ENCODE measurements at places on chromosomes 2 and 18. TPM values are rescaled to one million over a fixed set of nuclear protein-coding genes. Genes with fewer than 3 reads are reported as not detected.

The PHOSPHO2 gene
- 2.9 TPM for total RNA-seq

The KCNIP3 gene
- total RNA-seq = 2.3 TPM

The FOXD4L1 gene
- total RNA-seq = 0.35 TPM

The APLF gene
- total RNA-seq = 0.61 TPM

The BOLL gene
- not detected for total RNA-seq

The SLC30A3 gene
- total RNA-seq = 3.4 TPM

The ONECUT2 gene
- total RNA-seq = 0.29 TPM

The CAVIN2 gene
- 45.9 TPM for total RNA-seq

The FSHR gene
- total RNA-seq = not detected

The UGT1A1 gene
- total RNA-seq = 0.51 TPM

The PARD6G gene
- 3.4 TPM for total RNA-seq

The CERKL gene
- total RNA-seq = 0.31 TPM

Measured in A549 treated with AZD2906 at 1 μM for 4 hours (cell line).